ENCODE measurements at places on chromosomes 11 and 22.

GRCh38 chr11:74694136-74694930, 36.9 kb downstream of the CHRDL2 start:
- DNase-seq, result no peak
- no peak overlapping the region for H3K27ac ChIP-seq

DNA sequence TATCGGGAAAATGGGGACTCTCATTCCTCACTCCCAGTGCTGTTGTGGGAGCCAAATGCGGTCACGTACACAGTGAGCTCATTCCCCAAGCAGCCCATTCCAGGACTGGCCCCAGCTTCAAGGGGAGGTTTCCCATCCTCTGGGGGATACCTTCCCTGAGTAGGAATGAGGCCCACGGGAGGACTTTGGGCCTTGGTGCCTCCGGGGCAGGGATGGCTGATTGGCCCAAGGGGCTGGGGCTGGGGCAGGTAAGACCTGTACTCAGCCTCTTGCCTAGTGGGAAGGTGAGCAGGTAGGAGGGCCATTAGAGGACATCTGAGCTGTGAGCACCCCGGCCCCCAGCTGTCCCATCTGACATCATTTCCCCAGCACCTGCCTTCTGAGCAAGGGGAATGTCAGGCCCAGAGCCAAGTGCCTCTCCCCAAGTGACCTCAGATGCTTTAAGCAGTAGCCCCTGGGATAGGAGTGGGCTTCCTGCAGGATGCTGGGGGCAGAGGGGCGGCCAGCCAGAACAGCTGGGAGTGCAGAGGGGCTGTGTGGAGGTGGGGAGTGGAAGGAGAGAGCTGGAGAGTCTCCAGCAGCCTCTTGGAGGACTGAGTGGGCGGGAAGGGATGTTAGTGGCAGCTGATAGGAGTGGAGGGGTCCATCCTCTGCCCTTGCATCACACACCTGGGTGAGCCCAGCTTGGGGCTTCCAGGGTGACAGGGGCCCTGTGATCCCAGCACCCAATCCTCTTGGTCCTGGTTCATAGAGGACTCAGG, 58.4 kb downstream of the CD82 start:
- peaks cover 26% of the 10 kb centered on the region for H3K4me1 ChIP-seq
- H3K4me3 ChIP-seq, result no peak overlapping the region
- peaks cover 9% of the 10 kb centered on the region for H3K27me3 ChIP-seq
- H3K36me3 ChIP-seq, result peaks cover 8% of the 10 kb centered on the region

DNA sequence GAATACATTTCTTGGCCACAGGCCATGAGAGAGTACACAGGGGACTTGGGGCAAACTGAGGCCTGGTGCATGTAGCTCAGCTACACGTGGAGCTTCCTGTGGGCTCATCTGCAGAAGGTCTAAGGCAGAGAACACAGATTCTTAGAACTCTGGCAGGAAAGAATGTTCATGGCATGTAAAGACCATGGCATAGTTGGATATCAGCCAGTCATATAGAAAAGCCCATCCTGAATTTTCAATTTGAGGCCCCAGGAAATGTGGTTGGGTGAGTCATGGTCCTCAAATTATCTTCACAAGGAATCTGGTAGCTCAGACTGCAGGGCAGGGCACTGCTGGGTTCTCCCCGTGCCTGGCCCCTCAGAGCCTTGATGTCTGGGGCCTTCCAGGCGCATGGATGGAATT, 13.7 kb upstream of the ST3GAL4 start:
- DNase-seq, result no peak
- H3K27me3 ChIP-seq, result no peaks in the 10 kb centered on the region
- peaks cover 21% of the 10 kb centered on the region for H3K4me1 ChIP-seq

GRCh38 chr11:86722006-86722405, 49.6 kb upstream of the ME3 start:
- DNase-seq, result no peak
- peaks cover 4% of the 10 kb centered on the region for H3K27me3 ChIP-seq
- H3K4me3 ChIP-seq, result no peak overlapping the region
- H3K27ac ChIP-seq, result no peak overlapping the region
- no peaks in the 10 kb centered on the region for H3K4me1 ChIP-seq

- H3K36me3 ChIP-seq, result no peaks in the 10 kb centered on the region
- no peaks in the 10 kb centered on the region for H3K4me1 ChIP-seq
- DNase-seq, result peak; percentile 10
- peaks cover 53% of the 10 kb centered on the region for H3K27me3 ChIP-seq
- H3K4me3 ChIP-seq, result no peak overlapping the region
These were observed 11.1 kb upstream of the FXYD6 start for GRCh38 chr11:117887431-117888138.

DNA sequence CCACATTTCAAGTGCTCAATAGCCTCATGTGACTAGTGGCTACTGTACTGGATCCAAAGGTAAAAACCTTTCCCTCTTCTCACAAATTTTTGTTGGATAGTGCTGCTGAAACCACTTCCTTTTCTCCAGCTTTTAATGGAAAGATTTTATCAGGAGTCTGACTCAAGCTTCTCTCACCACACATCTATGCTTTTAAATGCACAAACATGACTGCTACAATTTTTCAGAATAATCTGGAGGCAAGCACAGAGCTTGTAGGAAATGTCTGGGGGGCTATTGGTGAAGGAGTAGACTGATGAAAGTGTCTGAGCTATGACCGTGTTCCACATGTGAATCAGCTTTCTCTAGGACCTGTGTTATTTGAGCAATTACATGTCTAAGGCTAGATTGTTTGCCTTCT, 101.1 kb upstream of the FAT3 start:
- H3K4me1 ChIP-seq, result no peaks in the 10 kb centered on the region
- no peak for DNase-seq
- no peak overlapping the region for H3K4me3 ChIP-seq
- H3K27me3 ChIP-seq, result no peaks in the 10 kb centered on the region
- H3K36me3 ChIP-seq, result no peaks in the 10 kb centered on the region
- H3K27ac ChIP-seq, result no peak overlapping the region

GRCh38 chr11:76759092-76759491, 24.1 kb upstream of the TSKU start:
- no peaks in the 10 kb centered on the region for H3K4me1 ChIP-seq
- H3K27ac ChIP-seq, result no peak overlapping the region
- H3K27me3 ChIP-seq, result peaks cover 54% of the 10 kb centered on the region
- H3K36me3 ChIP-seq, result no peaks in the 10 kb centered on the region
- no peak overlapping the region for H3K4me3 ChIP-seq

DNA sequence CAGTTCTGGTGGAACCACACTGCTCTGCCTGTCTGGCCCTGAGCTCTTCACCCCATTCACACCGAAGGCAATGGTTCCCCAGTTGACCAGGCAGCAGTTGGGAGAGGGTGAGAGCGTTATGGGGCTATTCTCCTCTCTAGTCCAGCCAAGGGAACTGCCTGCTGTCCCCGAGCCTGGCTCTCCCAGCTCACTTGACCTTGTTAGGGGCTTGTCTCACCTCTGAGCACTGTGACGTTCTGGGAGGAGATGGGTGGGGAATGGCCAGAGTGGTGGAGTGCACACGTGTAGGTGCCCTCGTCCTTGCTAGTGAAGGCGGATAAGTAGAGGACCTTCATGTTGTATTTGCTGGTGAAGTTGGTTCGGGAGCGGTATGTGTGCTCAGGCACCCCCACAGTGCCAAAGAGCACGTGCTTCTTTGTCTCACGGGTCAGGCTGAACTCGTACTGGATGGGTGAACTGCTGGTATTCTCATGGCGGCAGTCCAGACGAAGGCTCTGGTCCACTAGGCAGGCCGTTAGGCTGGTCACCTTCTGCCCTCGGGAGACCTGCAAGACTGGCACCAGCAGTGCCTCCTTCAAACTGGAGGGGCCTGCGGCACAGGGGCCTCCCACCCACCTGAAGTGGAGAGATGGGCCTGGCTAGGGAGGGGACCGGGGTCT, 3.0 kb downstream of the THY1 start:
- H3K4me1 ChIP-seq, result peaks cover 15% of the 10 kb centered on the region
- DNase-seq, result no peak
- H3K27ac ChIP-seq, result no peak overlapping the region
- no peak overlapping the region for H3K4me3 ChIP-seq

GRCh38 chr22:37214731-37215030, 2.4 kb upstream of the SSTR3 start:
- H3K4me3 ChIP-seq, result no peak overlapping the region
- H3K36me3 ChIP-seq, result peaks cover 20% of the 10 kb centered on the region
- H3K27me3 ChIP-seq, result no peaks in the 10 kb centered on the region
- H3K4me1 ChIP-seq, result peaks cover 47% of the 10 kb centered on the region
- H3K27ac ChIP-seq, result no peak overlapping the region

DNA sequence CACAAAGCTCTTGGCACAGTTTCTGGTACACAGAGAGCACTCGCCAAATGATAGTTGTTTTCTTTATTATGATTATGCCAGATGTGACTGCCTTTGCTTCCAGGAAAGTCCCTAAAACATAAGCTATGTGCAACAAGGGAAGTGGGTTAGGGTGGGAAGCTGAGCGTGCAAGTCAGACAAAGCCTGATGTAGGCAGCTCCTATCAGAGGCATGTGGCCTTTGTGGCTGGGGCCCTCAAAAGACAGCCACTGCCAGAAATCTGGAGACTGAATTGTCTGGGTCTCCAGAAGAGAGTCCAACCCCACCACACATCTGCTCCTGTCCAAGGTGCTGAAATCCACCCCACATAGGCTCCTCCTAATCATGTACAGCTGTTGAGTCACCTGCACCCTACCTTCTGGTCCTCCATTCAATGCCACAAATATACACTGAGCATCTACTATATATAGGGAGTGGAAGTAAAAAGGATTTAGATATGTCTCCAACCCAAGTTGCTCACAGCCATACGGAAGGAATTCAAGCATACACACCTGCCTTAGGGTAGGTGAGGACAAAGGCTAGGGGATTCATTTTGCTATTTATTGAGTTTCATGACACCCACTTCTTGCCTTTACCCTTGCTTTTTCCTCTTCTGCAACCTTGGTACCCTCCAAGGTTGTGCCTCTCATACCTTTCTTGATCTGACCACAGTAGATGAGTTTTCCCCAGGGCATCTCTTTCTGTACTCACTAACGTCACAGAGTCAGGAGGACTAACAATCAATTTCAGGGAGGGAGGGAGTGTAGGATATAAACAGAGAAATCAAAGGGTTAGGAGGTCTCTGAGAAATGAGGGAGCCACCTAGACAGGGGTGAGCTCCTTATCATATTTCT, 12.4 kb downstream of the SEC14L3 start:
- peak; percentile 63 for DNase-seq
- H3K27me3 ChIP-seq, result peaks cover 38% of the 10 kb centered on the region
- H3K27ac ChIP-seq, result no peak overlapping the region
- no peaks in the 10 kb centered on the region for H3K36me3 ChIP-seq
- H3K4me3 ChIP-seq, result no peak overlapping the region
- peaks cover 4% of the 10 kb centered on the region for H3K4me1 ChIP-seq

GRCh38 chr11:18366286-18366685, 28.1 kb upstream of the LDHA start:
- no peak overlapping the region for H3K27ac ChIP-seq
- H3K4me1 ChIP-seq, result peaks cover 6% of the 10 kb centered on the region
- no peaks in the 10 kb centered on the region for H3K27me3 ChIP-seq
- no peak for DNase-seq
- H3K4me3 ChIP-seq, result no peak overlapping the region
- H3K36me3 ChIP-seq, result peaks cover 40% of the 10 kb centered on the region

- H3K4me1 ChIP-seq, result no peaks in the 10 kb centered on the region
- no peak overlapping the region for H3K4me3 ChIP-seq
- peaks cover 9% of the 10 kb centered on the region for H3K27me3 ChIP-seq
- H3K27ac ChIP-seq, result no peak overlapping the region
- DNase-seq, result no peak
These were observed 19.9 kb upstream of the SYT13 start for GRCh38 chr11:45305874-45306623.

DNA sequence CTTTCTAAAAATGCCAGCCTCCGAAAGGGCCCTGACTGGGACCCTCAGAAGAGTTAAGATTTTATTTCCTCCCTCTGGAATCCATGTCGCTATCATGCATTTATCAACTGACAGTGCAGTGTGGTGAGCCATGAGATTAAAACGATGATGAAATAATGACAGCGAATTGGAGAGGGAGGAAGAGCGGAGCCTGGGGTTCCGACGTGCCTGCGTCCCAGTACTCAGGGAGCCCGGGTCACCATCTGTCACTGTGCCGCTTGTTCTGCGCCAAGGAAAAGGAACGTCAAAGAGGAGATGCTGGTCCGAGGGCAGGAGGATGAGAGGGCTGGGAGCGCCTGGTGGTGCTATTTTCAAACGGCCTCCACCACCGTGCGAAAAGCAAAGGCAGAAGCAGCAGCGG, 46.2 kb downstream of the MACROD1 start:
- peaks cover 5% of the 10 kb centered on the region for H3K27me3 ChIP-seq
- no peaks in the 10 kb centered on the region for H3K4me1 ChIP-seq
- H3K4me3 ChIP-seq, result no peak overlapping the region

DNA sequence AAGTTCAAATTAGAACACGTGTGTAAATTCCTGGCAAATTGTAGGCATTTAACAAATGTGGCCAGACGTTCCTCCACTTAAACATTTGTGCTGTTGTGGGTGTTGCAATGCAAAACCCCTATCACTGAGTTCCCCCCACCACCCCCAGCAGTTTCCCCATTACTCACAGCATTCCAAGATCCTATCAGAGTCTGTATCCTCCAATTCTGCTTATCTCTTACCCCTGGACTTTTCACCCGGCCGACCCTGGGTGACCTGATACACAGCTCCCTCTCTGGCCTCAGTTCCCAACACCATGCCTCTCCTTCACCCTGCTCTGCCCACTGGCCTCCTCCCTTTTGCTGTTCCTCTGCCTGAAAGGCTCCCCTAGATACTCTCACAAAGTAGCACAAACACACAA, 31.4 kb upstream of the AQP11 start:
- H3K4me3 ChIP-seq, result no peak overlapping the region
- DNase-seq, result no peak
- H3K36me3 ChIP-seq, result no peaks in the 10 kb centered on the region
- H3K27me3 ChIP-seq, result no peaks in the 10 kb centered on the region

- no peak overlapping the region for H3K4me3 ChIP-seq
- no peaks in the 10 kb centered on the region for H3K36me3 ChIP-seq
- no peak overlapping the region for H3K27ac ChIP-seq
- H3K4me1 ChIP-seq, result no peaks in the 10 kb centered on the region
- no peaks in the 10 kb centered on the region for H3K27me3 ChIP-seq
- DNase-seq, result no peak
These were observed 1073.0 kb downstream of the BRD1 start for GRCh38 chr22:48754611-48755058.

GRCh38 chr22:21942407-21943343, 10.0 kb downstream of the PPM1F start:
- peak overlapping the region; percentile 72 for H3K27ac ChIP-seq
- peaks cover 2% of the 10 kb centered on the region for H3K36me3 ChIP-seq

- H3K27ac ChIP-seq, result no peak overlapping the region
- H3K36me3 ChIP-seq, result peaks cover 3% of the 10 kb centered on the region
- DNase-seq, result no peak
These were observed 245.0 kb upstream of the B3GAT1 start for GRCh38 chr11:134656861-134657540.

DNA sequence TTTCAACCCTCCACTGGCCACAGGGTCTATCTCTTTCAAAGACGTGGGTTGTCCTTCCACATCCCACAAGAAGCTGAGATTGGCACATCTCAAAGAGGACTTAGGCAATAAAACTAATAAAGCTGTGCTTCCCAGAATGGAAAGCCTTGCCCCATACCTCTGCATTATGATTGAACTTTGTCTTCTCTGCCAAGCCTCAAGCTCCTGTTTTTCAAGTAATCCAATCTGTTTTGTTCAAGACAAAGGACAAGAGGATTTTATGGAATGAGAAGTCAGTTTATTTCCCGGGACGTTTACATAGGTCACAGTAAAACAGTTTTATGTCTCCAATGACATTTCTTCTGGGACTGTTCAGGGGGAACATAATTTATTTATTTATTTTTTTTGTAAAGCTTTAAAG, 108.4 kb downstream of the GALNT18 start:
- DNase-seq, result no peak
- peaks cover 3% of the 10 kb centered on the region for H3K27me3 ChIP-seq
- H3K27ac ChIP-seq, result no peak overlapping the region
- H3K36me3 ChIP-seq, result no peaks in the 10 kb centered on the region

Measured in activated naive CD4-positive, alpha-beta T cell treated with anti-CD3 and anti-CD28 coated beads, Interleukin-2, amount 10 ng/mL, durations not matched to agents 7 days and 5 days (primary cell).